Right lung (tissue), 10 donors: ENCODE measurements at places on chromosomes 2 and 18.

- DNase-seq: no peak
These were observed 1250.2 kb downstream of the LRP1B start for GRCh38 chr2:140880573-140880972.

DNA sequence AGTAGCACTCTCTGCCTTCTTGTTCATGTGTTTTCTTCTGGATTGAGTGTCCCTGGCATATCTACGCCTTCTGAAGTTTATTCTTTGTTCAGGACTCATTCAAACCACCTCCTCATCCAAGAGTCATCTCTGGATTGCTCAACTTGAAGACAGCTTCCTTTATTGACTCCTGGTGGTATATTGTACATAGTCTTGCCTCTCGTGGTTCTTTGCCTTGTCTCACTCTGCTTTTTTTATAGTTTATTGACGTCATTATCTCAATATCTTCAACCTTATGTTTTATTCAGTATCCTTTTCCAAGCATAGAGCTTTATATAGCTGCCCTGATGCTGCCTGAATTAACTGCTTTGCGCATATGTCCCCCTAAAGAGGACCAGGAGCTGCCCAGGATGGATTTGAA, 161.7 kb downstream of the INSIG2 start:
- DNase-seq: no peak

DNA sequence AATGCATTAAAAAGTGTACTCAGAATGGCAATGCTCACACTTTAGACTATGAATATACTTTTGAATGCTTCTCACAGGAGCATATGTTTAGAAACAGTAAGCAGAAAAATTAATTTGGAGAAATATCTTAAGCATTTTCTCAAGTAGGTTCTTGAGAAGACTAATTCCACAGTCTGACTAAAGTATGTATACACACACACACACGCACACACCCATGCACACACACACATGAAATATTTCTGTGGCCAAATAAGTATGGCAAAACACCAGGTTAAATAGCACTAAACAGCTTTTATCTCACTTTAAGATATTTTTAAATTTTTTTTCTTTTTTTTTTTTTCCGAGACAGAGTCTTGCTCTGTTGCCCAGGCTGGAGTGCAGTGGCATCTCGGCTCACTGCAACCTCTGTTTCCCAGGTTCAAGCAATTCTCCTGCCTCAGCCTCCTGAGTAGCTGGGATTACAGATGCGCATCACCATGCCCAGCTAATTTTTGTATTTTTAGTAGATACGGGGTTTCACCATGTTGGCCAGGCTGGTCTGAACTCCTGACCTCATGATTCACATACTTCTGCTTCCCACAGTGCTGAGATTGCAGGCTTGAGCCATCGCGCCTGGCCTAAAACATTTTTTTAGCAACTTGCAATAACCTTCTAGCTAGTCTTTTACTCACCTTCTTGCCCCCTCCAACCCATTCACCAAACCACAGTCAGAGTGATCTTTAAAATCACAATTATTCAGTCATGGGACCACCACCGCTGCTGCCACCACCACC, 67.5 kb upstream of the SCG2 start:
- DNase-seq: no peak

GRCh38 chr2:58920001-58920400, 678.9 kb upstream of the FANCL start:
- DNase-seq: no peak

DNA sequence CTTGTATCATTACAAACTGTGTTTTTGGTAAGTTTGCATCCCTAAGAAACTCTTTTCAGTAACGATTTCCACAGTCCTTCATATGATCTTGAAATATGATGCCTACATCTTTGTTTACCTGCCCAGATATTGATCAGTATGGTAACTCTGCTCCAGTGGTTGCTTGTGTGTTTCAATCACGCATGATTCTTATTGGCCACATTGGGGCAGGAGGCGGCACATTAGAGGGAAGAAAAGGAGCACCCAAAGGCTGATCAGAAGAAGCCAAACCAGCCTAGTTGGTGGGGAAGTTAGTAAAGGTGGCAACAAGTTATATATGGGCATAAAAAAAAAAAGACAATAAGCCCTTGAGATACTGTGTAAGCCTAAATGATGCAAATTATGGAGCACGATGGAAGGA, 158.9 kb downstream of the RHBDD1 start:
- DNase-seq: no peak

DNA sequence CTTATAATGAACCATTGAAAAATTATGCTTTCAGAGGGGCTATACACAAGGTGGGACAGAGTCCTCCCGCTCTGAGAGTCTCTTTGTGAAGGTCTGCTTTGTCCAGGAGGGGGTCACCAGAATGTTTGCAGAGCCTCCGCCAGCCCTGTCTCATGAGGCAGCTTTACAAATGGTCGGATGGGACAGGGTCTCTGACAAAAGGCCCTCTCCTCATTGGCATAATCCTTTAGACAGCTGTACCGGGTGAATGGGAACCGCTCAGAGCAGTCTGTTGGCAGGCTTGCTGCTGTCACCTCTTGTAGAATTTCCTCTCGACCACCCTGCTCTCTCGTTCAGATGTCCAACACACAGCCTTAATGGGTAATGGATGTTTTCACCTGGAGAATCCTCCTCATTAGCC, 40.2 kb upstream of the TGIF1 start:
- DNase-seq: no peak

- no peak for DNase-seq
These were observed 255.4 kb downstream of the EXOC6B start for GRCh38 chr2:72570413-72570812.

DNA sequence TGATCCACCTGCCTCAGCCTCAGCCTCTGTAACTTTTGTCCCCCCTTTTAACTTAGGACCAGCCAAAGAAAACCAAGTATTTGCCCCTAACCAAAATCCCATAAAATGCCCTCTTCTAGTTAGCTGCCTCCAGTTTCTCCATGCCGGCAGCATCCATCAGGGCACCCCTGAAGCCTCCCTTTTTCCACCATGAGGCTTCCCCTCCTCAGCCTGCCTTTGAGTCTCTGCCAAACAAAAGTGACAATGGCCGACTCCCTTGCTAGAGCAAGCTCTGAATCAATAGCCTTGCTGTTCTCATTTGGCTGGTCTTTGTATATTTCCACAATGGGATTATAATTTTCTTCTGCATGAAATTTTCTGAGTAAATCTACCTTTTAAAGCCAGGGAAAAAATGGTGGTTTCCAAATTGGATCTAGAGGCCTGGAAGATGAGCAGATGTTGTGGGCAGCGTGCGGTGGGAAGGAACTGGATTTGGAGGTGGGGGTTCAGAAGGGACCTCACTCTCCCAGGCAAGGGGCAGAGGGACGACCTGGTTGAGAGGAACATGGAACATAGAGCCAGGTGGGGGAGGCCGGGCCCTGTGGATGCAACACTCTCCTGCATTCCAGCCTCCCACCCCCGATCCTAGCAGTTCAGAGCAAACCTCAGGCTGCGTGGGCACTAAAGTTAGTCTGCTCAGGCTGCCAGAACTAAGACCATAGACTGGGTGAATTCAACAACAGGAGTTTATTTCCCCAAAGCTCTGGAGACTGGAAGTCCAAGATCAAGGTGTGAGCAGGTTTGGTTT, 80.6 kb downstream of the HS6ST1 start:
- DNase-seq: no peak

DNA sequence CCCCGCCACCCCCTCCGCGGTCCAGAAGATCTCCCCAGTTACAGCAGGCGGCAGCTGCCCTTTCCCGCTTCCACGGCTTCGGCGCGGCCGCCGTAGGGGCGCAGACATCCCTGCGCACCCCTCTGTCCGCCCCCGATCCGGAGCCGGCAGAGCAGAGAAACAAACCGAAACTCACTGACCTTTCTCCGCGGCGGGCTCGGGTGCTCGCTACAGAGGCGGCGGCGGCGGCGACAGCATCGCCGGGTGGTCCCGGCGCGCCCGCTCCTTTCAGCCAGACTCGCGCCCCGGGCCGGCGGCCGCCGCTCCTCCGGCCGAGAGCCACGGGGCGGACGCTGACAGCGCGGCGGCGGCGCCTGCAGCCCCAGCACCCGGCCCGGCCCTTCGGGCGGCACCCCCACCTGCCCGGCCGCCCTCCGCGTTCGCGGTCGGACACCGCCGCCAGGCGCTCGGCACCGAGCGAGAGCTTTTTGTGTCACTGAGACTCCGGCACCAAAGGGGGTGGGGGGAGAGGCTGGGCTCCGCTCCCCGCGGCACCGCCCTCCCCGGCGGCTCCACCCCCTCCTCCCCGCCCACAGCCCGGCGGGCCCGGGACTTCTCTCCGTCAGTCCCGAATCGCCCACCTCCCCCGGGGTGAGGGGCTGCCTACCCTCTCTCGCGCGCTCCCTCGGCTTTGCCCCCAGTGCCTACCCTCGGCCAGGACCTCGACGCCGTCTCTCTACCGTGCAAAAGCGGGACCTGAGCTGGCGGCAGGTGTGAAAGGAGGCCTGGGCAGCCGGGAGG, 1.4 kb upstream of the RNF152 start:
- DNase-seq: peak; percentile 79

GRCh38 chr2:86140969-86141392, 34.9 kb downstream of the PTCD3 start:
- no peak for DNase-seq

DNA sequence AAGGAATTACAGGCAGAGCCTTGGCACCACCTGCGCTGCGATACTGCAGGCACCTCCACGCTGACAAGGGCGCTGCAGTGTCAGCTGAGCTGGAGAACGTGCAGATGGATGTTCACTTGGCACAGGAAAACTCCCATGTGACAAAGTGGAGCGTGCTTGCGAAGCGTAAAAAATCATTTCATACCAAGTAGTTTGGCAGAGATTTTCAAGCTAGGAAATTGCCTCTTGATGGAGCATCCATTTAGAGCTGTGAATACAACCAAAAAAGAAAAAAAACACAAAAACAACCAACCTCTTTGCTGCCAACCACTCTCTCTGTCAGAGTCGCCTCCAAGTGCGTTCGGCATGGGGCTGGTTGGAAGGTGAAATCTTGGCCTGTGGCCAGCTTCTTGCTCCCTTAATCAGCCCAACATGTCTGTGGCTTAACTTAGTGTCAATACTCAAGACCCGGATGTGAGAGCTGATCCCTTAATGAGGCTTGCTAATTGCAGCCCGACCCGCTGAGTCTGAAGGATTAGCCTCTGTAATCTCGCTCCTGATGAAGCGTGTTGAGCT, 38.1 kb downstream of the ACOXL start:
- DNase-seq: no peak

GRCh38 chr2:160368988-160369930, 124.3 kb downstream of the RBMS1 start:
- no peak for DNase-seq

DNA sequence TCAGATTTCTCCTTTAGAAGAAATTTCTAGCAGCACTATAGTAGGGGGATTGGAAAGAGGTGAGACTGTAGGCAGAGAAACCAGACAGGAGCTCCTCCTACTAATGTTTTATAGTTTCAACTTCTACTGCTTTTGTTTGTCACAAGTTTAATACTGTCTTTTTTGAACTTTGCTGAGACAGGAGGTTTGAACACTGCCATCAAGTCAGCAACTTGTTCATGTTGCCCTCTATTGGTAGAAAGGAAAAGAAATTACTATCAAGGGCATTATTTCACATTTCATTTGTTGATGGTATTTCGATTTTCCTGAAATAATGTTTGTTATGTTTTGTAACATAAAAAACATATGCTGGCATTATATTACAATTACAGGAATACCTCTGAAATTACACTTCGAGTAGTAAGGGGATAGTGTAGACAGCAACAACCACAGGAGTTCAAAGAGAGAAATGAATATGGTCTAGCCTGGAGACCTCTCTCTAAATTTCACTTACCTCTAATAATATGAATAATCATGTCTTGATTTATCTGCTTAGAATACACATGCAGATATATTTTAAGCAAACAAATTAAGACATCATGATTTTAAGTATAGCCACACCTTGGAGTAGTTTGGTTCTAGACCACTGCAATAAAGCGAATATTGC, 12.4 kb upstream of the CCDC88A start:
- DNase-seq: no peak

- no peak for DNase-seq
These were observed 494.0 kb upstream of the MYT1L start for GRCh38 chr2:2825062-2825461.

GRCh38 chr18:9649164-9649540, 34.8 kb upstream of the PPP4R1 start:
- no peak for DNase-seq

DNA sequence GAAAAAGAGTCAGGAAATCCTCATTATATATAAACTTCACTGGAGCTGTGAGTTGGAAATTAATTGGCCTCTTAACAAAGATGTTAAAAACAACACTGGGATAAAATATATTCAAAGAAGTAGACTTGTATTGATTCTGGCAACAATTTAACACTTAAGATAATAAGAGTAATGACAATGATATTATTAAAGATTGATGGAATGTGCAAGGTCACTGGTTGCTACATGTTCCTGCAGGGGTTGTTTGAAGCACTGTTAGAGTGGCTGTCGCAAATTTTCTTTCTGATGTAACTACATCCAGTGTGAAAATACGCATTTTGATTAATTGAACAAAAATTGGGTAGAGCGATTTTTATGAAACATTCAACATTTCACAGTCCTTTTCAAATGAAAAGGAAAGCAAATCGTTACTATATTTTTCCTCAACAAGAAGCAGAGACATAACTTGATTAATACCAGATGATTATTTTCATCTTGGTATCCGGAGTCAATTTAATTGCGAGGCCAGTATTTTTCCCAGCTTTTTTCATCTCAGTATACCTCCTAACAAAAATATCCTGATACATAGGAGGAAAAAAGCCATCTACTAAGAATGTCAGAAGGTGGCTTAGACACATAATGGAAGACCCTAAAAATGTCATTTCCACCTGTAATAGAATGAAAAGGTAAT, 6.1 kb downstream of the PTGR3 start:
- DNase-seq: no peak

DNA sequence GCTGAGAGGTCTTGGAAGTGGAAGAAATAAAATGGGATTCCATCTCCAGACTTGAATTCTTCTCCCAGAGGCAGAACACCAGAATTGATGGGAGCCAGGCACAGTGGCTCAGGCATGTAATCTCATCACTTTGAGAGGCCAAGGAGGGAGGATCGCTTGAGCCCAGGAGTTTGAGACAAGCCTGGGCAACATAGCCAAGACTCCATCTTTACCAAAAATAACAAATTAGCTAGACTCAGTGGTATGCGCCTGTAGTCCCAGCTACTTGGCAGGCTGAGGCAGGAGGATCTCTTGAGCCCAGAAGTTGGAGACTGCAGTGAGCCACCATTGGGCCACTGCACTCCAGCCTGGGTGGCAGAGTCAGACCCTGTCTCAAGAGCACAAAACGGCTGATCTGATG, 144.3 kb downstream of the C1D start:
- no peak for DNase-seq

DNA sequence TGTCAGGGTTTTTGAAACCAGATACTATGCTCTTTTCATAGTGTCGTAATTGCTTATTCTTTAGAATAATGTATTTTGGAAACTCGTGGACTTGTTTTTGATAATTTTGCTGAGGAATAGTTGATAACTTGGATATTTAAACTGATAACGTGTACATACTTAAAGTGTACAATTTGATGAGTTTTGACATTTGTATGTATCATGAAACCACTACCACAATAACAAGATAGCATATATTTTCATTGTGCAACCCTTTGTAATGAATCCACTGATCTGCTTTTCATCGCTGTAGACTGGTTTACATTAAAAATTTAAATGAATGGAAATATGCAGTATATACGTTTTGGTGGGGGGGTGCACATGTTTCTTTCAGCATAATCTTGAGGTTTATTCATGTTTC, 45.8 kb downstream of the AGFG1 start:
- DNase-seq: no peak
